ENCODE measurements at places on chromosomes 1 and 21.
A peak's percentile ranks its signal among the peaks of the same experiment; 100 is the strongest.

DNA sequence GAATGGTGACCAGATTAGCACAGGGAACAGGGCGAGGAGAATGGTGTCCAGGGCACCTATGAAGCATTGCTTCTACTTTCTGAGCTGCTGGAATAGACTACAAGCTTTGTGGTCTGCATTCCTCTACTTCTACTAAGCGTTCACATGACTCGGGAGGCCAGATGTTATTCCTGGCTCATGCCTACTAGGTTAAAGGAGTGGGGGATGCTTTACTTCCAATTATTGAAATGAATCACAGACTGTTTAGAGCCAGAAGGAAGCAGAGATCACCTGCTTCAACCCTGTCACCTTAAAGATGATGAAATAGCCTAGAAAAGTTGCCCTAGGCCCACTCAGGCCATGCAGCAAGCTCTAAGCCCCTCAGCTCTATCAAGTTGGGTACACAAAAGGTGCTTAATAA lies 633.5 kb downstream of the KIF26B start:
- DNase-seq = no peak

DNA sequence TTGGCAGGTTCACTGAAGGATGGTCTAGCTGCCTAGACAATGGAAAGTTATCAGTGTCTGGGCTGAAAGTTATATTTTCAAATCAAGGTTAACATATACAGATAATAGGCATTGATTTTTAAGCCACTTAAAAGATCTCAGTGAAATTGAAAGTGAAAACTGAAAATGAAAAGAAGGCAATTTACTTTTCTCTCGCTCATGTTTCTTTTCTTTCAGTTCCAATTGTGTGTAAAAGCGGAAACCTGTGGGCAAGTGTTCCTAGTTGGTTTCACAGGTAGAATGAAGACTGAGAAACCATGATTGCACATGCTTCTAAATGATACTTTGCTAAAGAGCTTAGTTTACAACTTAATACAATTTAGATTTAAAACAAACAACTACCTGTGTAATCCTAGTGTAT lies 383.7 kb downstream of the ZP4 start:
- DNase-seq = no peak

DNA sequence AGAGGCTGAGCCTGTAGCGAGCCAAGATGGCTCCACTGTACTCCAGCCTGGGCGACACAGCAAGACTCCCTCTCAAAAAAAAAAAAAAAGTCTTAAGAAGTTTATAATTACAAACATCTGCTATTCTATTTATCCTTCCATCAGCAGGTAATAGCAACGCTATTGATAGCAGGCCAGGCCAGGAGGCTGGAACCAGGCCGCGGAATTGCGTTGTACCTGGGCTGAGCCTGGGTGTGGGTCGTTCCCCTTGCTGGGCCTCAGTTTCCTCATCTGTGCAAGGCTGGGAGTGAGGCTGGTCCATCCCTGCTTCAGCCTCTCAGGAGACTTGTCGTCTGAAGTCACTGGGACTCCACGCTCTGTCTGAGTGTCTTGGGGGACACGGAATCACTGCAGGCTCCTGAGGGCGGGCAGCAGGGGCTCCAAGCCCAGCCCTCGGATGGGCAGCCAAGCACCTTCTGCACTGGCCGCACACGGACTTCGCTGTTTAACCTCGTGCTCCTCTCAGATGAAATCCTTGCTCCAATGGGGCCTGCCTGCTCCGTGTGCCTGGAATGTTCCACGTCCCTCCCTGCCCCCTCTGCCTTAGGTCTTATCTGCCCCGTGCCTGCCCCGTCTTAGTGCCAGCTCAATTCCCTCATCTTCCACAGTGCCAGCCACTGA lies 103.9 kb upstream of the C1orf174 start:
- DNase-seq = no peak

DNA sequence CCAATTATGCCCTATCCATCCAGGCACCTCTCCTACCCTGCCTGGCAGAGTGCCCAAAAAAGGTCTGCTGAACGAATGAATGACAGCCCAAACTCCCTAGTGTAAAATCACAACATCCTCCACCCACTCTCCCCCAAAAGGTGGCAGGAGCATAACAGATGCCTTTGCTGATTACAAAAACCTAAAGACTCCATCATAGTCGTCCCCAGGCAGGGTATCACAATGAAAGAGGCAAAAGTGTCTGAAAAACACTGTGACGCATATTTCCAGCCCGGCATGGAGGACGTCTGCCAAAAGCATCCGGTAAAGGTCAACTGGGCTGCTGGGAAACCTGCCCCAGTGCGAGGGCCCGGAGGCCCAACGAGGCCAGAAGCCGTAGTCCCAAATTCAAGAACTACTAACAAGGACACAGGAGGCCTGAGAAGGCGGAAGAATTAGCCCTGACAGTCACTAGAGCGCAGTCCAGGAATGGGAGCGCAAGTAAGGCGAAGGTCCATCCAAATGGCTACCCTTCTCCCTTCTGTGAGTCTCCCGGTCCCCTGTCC lies 576 bp downstream of the SMIM12 start:
- peak; percentile 52 for DNase-seq

DNA sequence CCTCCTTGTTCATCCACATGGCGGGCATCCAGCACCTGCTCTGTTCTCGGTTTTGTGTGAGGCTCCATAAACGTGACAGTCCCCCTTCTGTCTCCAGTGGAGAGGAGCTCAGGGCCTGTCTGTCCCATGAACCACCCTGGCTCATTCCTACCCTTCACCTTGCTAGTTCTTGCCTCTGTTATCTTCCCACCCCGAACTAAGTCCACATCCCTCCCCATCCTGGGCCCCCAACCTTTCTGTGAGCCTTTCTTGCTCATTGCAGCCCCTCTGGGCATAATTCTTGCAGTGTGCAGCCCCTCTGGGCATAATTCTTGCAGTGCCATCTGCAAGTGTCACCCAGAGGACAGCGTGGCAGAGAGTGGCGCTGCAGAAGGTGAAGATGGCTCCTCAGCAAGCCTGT lies 216.7 kb upstream of the TMEM51 start:
- no peak for DNase-seq

DNA sequence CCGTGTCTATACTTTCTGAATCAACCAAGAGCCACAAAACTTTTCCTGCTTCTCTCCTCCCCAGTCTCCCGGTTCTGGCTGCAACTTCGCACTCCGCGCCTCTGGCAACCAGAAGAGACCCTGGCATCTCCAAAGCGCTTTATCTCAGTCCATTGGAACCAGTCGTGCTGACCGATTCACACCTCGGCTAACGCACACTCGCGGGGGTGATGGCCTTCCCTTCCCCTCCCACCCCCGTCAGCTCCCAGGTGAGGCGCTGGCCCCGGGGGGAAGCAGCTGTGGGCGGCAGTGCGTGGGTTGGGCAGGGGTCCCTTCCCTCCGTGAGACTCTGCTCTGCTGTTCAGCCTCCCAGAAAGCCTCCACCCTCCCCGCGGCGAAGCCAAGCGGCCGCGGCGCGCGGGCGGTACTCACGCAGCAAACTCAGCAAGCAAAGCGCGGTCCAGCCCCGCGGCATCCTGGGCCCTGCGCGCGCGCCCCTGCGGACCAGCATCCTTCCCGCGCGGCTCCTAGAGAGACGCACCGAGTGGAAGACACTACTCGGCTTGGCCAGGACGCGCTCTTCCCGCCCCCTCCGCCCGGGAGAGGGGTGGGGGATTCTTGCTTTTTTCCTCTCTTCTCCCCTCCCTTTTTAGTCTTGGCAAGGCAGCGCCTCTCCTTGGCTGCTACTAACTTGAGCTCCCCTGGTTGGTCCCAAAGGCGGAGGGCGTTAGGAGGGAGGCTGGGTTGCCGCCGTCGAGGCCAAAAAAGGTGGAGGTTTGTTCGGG lies at the start of gene CD34:
Gene CD34 (minus strand): TSS at position 535 of the 764 bp plus-strand sequence. CDS start 45 bp downstream, at position 490.
- peak; percentile 3 for DNase-seq

DNA sequence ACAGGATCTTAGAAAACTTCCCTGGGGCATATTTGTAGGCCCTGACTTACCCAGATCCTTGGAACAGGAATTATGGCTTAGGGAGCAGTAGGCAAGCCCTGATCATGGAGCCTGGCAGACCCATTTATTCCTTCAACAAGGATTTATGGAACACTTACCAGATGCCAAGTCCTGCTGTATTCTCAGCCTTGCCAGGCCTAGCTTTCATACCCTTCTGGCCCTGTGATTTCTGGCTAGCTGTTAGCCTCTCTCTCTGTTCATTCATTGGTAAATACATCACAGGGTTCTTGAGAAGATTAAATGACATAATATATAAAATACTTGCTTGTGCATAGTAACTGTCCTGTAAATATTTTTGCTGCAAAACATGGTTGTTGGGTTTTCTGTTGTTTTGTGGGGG lies 32.4 kb upstream of the SRP9 start:
- no peak for DNase-seq

DNA sequence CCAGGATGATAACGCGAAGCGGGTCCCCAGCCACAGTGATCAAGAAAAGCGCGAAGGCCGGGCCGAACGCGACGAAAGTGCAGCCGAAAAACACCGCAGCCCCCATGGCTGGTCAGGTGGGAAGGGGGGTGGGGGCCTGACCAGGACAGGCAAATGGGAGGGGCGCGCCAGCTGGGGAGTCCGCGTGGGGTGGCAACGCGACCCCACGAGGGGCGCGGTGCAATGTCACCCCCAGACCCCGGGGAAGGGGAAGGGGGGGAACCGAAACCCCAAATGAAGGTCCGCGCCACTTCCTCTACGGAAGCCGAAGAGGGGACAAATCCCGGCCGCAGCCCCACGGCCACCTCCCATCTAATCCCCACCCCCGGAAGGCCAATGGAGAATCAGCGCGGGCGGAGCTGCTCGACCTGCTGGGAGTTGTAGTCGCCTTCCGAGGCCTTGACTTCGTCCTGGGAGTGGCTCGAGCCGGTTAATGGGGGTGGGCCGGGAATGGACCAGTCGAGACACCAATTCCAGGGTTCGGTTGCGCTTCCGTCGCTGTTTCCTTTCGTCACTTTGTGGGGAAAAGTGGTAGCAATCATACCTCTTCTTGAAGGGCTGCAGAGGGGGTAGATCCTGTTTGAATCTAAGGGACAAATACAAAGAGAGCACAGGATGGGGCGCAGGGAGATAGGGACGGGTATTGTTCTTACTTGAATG lies at the start of gene APH1A:
Gene APH1A (minus strand): TSS at position 312 of the 699 bp plus-strand sequence. CDS start 206 bp downstream, at position 106.
- DNase-seq = peak; percentile 93

DNA sequence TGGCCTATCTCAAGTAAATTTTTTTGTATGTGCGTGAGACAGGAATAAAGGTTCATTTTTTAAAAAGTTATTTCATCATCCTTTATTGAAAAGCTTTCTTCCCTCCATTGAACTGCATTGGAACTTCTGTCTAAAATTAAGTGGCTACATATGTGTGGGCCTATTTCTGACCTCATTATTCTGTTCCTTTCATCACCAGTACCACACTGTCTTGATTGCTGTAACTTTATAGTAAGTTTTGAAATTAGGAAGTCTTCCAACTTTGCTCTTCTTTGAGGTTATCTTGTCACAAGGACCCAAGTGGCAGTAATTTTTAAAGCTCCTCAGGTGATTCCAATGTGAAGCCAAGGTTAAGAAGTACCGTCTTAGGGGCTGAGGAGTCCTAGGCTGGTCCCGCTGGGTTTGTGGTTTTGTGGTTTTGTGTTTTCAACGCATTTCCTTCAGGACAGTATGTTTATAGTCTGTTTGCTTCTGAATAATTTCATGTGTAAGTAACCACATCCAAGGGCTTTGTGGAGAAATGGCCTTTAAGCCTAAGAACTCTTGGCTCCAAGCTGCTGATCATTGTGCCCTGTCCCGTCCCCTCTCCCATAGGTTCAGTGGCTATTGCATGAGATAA lies 12.4 kb upstream of the SCAF4 start:
- no peak for DNase-seq

DNA sequence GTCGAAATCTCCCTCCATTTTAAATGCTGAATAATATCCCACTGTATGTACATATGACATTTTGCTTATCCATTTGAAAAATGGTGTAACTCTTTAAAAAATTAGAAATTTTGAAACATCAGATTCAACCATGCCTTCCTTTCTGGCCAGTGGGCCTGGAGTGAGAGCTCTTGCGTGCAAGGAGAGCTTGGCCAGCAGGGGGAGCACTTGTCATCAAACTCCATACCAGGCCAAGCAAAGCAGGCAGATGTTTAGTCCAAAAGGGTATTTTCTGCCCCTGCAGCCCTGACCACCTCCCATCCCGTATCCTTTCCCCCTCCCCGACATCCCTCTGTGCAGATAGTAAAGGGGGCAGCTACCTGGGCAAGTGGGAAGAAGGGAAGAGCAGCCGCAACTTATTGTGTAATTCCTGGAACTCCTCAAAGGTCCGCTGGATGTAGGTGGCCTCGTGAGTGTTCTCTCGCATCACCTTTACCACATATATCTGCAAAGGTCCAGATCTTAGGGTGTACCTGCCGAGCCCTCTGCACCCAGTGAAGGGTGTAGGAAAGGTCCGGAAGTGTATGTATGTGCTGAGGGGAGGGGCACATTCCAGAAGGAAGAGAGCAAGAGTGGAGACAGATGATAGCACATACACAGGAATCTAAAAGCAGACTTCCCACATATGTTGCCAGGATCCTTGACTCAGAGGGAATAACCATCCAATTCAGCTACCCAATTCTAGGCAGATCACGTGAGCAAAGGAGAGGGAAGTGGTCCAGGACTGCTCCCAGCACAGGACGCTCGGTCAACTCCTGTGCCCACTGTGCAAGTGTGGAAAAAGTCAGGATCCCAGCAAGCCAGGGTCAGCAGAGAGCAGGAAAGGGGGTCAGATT lies 19.9 kb upstream of the PPP1R15B start:
- DNase-seq = peak; percentile 82

GRCh38 chr1:153627715-153628626 lies at the start of gene S100A1:
Gene S100A1, plus strand, starts transcription at chr1:153628434. Its CDS starts 2,088 bp downstream, at chr1:153630522.
- DNase-seq = no peak

DNA sequence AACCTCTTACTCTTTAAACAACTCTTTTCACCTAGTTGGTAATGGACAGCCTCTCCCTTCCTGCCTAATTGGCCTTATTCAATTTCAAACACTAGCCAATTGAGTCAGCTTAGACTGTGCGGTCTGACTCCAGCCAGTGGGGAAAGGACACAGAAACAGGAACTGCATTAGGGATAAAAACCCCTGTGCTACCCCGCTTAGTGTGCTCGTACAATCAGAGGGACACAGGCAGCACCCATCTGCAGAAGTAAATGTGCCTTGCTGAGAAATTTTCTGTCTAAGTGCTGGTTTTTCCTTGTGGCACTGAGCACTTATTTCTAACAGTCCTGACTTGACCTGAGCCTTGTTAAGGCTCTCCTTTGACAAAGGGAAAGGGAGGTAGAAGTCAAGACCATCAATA lies 6.0 kb upstream of the CD2 start:
- no peak for DNase-seq

GRCh38 chr1:191752342-191752741 lies 405.9 kb upstream of the RGS18 start:
- no peak for DNase-seq

DNA sequence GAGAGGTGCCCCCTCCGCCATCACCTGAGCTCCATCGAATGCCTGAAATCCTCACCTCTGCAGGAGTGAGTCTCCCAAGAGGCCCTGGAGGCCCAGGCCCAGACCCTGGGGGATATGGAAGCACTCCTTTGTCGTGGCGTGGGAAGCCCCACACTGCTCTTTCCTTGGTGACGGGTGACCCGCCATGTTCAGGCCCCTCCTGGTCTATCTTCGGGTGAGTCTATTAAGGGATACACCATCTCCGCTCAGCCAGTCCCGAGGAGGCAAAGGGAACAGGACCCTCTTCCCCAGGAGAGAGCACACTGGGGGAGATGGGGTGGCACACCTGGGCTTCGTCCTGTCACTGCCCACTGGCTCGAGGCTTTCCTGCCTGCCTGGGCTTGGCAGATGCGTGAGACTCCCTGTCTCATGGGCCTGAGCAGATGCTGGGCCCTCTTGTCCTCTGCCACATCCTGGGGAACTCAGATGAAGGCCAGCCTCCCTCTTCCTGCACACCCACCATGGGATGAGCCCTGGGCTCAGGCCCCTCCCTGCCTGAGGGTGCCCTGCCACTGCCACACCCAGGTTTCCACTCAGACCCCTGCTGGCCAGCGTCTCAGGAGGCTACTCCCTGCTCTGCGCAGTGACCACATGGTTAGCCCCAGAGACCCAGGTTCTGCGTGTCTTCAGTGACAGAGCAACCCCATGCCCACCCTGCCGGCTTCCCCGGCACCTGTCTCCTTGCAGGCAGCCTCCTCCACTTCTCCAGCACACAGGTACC lies 3.8 kb upstream of the NPHP4 start:
- no peak for DNase-seq
